ENCODE measurements at places on chromosomes 12 and 14.

DNA sequence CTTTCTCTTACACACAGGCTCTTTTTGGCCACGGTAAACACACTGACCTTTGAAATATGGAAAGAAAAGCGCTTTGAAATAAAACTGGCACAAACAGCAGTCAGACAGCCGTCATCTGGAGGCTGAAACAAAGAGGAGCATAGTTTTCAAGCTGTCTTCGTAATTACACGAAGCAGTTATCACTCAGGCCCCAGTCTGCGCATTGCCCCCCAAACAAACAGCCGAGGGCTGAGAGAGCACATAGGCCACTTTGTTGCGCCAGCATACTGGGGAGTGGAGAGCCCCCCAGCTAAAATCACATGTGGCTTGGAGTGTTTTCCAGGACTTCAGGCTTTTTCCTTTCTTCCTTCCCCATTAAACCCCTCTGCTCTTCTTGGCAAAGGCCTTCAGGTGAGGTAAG is 142.9 kb upstream of the BTG1 start:
- no peak for DNase-seq

DNA sequence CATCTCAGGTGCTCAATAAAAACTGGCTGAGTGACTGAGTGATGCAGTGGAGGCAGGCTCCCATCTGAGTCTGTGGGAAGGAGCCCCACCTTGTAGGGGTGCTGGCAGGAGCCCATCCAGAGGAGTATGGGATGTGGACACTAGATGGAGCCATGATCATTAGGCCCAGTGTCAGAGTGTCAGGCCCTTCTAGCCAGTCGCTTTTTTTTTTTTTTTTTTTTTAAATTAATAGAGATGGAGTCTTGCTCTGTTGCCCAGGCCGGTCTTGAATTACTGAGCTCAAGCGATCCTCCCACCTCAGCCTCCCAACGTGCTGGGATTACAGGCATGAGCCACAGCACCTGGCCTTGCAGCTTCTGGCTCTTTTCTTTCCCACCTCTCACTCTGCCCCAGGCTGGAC is 11.5 kb downstream of the RITA1 start:
- no peak for DNase-seq

DNA sequence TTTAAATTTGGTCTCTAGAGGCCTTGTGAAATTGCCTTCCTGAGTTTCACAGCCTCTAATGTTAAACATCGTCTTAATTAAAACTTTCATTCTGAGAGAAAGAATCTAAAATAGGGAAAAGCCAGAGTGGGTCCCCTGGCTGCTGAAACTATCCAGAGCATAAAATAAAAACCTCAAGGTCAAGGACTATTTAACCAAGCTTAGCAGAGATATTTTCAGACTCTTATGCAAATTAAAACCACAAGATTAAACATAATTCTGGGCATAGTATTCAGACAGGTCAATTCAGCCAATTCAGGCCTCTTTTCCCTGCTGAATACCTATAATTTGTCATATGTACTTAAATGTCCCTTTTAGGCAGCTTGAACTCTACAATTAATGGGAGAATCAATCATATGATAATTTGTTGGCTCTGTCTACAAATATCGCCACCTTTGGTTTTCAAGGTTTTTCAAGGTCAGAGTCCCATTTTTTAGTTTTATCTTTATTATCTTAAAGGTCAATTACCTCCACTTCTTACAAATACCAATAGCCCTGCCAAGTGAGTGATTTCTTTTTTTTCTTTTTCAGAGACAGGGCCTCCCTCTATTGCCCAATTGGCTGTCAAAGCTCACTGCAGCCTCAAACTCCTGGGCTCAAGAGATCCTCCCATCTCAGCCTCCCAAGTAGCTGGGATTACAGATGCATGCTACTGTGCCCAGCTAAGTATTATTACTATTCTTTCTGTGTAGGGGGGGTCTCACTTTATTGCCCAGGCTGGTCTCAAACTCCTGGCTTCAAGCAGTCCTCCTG is 257.1 kb downstream of the PHLDA1 start:
- no peak for DNase-seq

- no peak for DNase-seq
Observed at GRCh38 chr12:77131977-77132490, 66.7 kb upstream of the E2F7 start.

GRCh38 chr12:51630986-51631385 is 40.0 kb downstream of the SCN8A start:
- no peak for DNase-seq

DNA sequence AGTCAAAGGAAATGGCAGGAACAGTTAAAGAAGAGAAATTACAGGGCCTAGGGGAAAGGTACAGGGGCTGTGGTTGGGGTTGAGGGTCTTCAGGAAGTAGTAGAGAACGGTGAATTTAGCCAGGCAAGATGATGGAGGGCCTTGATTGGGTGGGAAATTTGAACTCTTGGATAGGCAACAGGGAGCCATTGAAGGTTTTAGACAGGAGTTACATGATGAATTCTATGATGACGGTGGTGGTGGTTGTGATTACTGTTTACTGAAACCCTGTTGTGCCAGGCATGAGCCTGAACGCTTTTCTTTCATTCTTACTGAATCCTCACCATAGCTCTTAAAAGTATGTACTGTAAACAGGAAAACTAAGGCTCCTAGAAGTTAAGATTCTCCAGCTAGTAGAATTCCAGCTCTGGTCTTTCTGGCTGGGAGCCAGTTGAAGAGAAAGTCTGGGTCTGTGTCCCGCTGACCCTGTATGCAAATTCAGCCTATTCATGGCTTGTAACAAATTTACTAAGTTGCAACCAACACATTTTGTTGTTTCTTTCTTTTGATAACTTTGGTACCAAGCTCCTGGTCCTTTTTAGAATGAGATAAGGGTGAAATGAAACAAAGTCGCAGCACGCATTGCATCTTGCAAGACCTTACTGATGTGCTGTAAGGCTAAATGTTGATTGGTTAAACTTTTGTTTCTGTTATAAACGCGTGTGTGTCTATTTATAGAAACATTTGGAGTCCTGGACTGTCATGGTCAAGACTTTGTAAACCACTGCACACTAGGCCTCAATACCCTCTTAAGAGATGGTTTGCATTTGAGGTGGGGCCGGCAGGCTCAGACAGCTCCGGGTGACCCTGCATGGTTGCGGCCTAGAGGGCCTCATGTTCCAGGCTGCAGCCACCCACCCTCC is 6.0 kb downstream of the ORAI1 start:
- DNase-seq, result no peak

GRCh38 chr12:68611094-68611805 is 551 bp downstream of the RAP1B start:
- no peak for DNase-seq

GRCh38 chr12:117208206-117208605 is 17.9 kb upstream of the FBXO21 start:
- no peak for DNase-seq

DNA sequence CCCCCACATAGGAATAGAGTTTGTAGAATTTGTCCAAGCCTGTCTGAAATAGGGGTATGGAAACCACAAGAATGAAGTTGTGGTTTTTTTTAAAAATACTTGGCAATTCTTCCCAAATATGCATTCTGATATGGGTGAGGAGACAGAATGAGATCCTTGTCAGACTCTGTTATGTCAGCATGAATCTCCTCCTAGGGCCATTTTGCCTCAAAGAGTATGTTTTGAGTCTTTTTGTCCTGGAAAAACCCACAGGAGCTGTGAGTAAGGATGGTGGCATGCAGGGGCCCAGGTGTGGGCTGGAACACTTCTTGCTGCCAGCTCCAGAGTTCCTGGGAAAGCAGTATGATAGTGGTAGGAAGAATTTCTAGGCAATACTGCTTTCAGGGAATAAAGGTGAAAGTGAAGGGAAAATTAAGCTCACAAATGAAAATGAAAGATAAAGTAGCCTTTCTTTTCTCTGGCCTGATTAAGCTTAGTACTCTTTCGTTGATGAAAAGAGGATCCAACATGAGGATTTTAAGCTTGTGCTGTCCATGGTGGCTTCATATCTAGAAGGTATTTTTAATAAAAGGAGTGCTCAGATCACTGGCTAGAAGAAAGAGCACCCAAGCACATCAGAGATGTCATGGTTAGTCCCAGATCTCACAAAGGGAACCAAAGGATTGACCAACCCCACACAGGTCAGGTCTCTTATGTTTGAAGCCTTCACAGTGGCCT is 130.8 kb downstream of the LLPH start:
- no peak for DNase-seq

GRCh38 chr14:47189911-47190484 is 485.4 kb downstream of the MDGA2 start:
- DNase-seq, result no peak

DNA sequence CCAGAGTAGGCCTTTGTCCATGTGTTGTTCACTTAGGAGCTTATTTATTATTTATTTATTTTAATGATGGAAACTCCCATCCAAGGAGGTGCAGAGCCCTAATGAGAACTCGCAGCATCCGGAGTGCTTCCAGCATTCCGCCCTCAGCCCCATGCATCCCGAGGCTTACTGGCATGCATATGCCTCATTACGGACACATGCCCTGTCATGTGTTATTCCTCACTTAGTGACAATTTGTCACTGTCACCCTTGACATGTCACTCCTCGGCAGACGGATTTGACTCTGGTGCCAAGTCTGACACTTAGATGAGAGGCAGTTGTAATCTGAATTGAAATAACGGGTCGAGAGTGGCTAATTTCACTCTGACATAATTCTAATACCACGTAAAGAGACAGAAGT is 132.8 kb downstream of the VRK1 start:
- no peak for DNase-seq

DNA sequence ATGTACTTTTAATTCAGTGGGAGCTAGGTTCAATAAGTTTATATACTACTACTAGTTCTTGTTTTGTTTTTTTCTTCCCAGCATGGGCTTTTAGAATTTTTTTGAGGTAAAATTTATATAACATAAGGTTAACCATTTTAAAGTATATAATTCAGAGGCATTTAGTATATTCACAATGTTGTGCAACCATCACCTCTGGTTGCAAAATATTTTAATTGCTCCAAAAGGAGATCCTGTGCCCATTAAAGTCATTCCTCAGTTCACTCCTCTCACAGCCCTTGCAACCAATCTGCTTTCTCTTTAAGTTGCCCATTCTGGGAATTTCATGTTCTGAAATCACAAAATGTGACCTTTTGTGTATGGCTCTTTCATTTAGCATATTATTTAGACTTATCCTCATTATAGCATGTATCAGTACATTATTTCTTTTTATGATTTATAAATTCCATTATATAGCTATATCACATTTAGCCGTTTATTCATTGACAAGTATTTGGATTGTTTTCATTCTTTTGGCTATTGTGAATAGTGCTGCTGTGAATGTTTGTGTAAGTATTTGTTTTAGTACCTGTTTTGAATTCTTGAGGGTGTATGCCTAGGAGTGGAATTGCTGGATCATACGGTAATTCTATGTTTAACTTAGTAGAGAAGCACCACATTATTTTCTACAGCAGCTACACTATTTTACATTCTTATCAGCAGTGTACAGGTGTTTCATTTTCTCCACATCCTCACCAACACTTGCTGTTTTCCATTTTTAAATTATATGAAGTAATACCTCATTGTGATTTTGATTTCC is 59.1 kb downstream of the ARHGAP5 start:
- no peak for DNase-seq

DNA sequence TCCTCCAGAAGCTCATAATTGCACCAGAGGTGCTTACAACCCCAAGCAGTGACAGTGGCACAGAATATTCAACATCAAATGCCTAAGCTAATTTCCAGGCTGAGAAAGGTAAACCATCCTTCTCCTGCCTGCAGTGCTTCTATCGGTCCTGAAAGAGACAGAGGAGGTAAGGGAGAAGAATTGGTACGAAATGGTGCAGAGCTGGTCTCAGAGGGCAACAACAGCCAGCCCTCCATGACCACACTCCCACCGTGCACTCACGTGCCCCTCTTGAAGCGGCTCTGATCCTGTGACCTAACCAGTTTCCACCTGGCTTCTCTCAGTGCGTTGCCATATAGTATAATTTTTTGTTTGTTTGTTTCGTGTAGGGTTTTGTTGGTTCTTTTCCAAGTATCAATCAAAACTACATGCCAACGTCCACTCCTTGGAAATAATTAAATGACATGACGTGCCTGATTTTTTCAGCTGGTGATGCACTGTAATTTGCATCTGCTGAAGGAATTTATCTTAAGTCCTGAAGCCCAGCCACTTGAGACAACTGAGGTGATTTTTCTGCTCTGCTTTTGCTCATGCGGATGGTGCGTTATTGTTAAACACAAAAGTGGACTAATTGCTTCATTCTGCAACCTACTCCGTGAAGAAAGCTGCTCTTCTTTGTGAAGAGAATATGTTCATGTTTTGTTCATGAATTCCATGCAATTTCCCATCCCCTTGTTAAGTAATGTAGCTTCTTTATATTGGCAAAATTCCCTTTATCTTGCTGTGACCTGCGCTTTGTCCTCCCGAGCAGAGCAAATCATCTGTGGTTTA is 1.3 kb upstream of the ATP2A2 start:
- no peak for DNase-seq

GRCh38 chr14:77475432-77476115 is 17.7 kb downstream of the AHSA1 start:
- DNase-seq, result no peak

DNA sequence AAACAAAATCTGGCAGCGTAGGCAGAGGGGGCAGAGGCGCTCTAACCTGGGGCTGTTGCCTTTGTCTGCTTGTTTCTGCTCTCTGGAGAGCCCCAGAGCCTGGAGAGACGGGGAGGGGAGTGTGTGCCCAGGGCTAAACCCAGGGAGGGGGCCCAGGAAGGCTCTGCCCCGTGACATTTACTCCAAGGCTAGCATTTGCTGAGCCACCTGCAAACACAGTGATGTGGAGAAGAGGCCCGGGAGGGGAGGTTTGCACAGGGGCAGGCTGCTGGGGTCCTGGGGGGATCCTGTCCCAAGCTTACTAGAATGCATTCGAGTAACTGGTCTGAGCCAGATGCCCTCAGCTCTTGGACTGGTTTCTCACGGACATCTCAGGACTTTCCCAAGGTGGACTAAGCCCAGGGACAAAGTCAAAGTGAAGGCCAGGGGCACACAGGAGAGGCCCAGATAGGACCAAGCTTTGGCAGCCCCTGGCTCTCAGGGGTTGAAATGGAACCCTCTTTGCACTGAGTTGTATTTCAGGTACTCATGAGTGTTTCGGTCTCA is 12.0 kb downstream of the MEG3 start:
- no peak for DNase-seq

- no peak for DNase-seq
Observed at GRCh38 chr12:105716621-105717020, 386.1 kb downstream of the C12orf75 start.

DNA sequence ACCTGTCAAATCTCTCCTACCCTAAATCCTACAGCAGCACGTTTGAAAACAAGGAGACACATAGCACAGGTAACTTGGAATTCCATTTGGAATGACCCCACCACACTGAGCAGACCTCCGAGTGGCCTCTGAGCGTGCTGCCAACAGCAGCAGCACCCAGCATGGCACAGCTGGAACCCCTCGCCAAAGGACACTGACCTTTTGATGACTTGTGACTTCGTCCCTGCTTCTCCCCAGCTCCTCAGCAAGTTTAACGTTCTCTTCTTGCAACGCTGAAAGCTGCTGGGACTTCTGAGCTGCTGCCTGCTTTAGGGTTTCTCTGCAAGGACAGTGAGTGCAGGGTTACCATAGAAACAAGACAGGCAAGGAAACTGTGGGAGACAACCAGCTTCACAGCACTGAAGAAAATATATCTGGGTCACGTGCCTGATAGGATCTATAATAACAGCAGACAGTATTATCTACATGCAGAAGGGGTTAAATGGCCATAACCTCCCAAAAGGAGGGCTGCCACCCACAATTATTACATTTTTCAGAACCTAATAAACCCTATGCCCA is 43.3 kb upstream of the VPS33A start:
- no peak for DNase-seq

All from SIG-M5 (cell line).